ENCODE measurements at places on chromosomes 2 and 18.

DNA sequence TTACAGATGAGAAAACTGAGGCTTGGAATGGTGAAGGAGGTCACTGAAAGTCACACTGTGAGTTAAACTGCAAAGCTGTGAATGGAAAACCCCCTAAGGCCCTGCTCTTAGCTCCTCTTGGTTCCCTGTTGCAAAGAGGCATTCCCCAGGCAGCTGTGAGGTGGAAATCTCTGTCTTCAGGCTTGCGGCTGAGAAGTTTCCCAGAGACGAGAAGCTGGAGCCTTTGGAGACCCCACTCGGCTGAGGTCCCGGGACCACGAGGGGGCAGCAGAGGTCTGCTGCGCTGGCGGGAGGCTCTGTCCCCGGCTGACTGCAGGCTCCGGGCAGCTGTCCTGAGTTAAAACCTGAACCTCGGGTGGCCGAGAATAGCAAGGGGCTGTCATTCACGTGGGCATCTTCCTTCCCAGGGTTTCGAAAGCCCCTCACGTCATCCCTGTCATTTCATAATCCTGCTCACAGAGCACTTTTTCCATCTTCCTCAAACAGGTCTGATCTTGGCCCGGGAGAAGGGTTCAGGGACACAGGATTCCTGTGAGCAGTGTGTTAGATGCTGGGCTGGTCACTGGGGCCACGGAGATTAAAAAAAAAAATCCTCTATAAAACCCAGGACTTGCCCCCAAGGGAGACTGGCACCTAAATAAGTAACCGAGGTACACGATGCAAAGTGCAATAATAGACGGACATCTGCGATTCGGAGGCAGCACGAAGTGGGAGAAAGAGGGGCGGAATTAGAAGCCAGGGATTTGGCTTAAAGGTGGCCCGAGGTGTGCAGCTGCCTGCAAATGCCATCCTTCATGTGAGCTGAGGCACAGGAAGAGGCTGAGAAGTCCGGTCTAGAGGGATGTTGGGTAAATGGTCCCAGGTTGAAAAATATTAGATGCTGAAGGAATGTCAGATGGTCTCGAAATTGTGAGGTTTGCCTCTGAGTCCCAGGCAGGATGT is 24.6 kb upstream of the ATOH8 start:
- DNase-seq = no peak

- DNase-seq = no peak
These were observed 104.2 kb upstream of the RND3 start for GRCh38 chr2:150591496-150592285.

GRCh38 chr2:167729911-167730310 is 517.5 kb downstream of the STK39 start:
- no peak for DNase-seq

DNA sequence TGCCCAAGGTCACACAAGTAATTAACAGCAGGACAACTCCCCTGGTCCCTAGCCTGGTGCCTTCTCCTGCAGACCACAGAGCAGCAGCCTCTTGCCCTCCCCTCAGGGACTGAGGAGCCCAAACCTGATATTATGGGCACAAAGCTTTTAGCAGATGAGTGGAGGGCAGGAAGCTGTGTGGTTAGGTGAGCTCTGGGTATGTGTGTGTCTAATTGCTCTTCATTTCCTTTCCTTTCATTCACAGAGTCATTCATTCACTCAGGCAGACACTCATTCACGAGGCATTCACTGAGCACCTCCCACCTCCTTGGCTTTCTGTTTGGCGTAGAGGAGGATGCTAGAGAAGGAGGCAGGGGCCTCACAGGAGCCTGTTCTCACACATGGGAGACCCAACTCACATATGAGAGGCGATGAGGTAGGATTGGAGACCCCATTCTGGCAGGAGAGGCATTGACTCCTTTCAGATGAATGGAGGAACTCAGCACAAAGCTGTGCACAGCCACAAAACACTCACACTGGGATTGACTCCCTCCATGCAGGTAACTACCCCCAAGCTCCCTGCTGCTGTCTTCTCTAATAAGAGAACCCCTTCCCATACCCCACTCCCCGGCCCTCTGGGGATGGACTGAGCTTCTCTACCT is 306.8 kb upstream of the SKOR2 start:
- no peak for DNase-seq

DNA sequence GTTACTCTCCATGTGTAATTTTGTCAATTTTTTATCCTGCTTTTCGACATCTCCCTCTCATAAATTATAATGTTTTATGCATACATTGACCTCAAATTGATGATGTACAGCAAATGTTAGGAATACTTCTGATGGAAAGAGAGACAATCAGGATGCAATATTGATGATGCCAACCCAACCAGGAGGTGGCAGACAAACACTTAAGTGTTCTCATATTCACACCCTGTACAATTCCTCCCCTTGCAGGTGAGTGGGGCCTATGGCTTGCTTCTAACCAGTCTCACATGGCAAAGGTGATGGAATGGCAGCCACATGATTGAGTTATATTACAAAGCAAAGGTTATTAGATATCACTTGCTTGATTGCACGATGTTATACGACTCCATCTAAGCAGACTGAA is 594.3 kb upstream of the REG3G start:
- no peak for DNase-seq

- DNase-seq = no peak
These were observed 74.6 kb downstream of the CLHC1 start for GRCh38 chr2:55157474-55157884.

DNA sequence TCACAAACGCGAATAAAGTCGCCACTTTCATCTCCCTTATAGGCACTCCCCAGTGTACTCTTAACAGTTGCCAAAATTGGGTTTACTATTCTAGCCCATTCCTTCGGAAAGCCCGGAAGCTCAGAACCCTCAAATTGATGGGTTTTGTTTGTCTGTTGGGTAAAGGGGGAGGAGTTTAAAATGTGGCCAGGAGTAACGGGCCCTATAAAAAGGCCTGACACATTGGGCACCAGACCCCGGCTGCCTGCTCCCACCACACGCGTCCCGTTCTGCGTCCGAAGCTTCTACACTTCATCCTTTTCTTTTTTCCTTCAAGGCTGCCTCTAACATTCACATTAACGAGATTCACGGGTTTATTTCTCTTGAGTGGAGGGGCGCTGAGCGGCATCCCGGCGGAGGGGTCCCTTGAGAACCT is 837 bp downstream of the NHEJ1 start:
- no peak for DNase-seq

GRCh38 chr2:212421556-212422334 is 116.9 kb downstream of the ERBB4 start:
- no peak for DNase-seq

- no peak for DNase-seq
These were observed 51.1 kb upstream of the SLC66A3 start for GRCh38 chr2:11103984-11104793.

DNA sequence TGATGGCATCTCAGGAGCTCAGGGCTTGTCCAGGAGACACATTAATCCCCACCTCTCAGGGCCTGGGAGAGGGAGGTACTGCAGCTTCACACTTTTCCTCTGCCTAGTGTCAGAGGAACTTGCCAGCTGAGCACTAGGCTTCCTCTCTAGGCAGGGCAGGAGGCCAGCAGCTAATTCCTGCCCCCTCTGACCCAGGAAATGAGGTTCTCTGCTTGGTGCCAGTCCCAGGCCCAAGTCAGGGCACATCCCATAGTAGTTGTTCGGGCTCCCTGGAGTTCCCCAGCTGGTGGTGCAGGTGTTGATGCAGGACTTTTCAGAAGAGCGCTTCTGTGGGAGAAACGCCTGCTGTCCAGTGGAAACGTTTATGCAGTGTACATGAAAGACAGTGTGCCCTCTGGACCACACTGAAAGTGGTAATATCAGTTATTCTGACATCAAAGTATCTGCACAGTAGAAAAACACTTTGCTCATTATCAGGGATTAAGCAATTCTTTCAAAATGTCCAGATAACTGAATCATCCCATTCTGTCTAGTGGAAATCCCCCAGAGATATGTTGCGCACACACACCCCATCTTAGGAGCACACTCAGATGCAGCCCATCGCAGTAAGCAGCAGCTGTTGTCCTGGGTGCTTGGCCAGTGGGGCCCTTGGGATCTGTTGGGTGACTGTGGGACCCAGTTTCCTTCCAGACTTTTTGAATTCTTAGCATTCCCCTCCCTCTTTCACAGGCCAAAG is 17.8 kb upstream of the SCLY start:
- DNase-seq = no peak

DNA sequence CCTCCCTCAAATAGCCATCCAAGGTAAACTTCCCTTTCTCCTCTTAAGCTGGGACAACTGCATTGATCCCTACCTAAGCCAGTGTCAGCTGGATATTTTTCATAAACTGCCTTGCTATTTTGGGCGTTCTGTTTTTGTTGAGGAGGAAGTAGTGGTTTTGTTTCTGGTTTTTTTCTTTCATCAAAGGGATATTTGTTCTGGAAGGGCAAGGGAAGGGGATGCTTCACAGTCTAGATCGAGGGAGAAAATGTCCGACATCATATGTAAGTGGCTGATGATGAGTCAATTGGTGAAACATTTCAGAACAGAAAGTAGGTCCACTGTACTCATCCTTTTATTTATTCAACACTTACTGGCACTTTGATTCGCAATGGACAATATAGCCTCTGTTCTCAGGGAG is 31.0 kb downstream of the TANC1 start:
- DNase-seq = no peak

DNA sequence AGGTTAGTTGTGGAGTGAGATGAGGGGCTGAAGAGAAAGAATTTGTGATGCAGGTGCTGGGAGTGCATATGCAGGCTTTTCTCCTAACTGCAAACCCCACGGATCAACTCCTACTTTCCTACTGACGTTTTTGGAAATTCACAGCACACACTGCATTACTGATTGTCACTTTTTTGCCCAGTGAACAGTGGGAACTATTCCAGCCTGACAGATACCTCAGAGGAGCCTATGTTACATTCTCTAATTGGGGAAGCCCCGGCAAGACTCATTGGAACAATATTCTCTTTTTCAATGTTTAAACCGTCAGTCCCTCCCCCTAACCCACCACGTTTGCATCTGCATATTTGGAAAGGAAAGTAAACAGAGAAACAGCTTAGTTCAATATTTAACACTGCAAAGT is 126.2 kb downstream of the DPP4 start:
- no peak for DNase-seq

GRCh38 chr2:42775186-42775585 is 11.3 kb upstream of the OXER1 start:
- DNase-seq = no peak

DNA sequence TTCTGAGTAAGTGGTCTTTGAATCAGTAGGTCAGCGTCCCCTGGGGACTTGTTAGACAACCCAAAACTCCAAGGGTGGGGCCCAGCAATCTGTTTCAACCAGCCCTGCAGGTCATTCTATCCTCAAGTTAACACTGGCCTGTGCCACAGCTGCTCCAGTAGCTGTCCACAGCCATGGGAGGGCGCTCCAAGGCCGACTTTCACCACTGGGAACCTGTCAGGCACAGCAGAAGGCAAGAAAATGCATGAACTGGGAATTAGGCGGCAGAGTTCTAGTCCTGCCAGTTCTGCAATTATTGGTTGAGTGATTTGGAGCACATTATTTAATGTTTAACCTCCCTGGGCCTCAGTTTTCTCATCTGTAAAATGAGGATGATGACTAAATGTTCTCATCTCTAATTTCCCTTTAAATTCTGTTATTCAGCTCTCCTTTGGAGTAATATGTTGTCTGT is 17.4 kb upstream of the MRPL33 start:
- DNase-seq = no peak

- no peak for DNase-seq
These were observed 99.8 kb downstream of the ALK start for GRCh38 chr2:29821591-29821990.

GRCh38 chr2:198701481-198701880 is 756.3 kb downstream of the SATB2 start:
- DNase-seq = no peak

GRCh38 chr2:194938066-194938465 is 719.0 kb upstream of the SLC39A10 start:
- no peak for DNase-seq

DNA sequence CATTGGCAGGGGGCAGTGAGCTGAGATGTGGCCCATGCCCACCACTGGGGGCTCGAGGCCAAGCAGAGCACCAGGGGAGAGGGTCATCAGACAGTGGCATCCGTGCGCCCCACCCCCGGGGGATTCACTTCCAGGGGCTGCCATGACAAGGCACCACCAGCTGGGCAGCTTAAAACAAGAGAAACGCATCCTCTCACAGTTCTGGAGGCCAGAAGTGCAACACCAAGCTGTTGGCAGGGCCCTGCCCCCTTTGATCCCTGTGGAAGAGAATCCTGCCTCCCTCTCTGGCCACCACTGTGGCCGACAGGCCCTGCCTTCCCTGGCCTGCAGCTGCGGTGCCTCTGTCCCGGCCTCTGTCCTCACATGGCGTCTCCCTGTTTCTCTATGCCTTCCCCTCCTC is 187.7 kb upstream of the ID2 start:
- no peak for DNase-seq

GRCh38 chr2:74009577-74009976 is 24.9 kb downstream of the TET3 start:
- DNase-seq = no peak

DNA sequence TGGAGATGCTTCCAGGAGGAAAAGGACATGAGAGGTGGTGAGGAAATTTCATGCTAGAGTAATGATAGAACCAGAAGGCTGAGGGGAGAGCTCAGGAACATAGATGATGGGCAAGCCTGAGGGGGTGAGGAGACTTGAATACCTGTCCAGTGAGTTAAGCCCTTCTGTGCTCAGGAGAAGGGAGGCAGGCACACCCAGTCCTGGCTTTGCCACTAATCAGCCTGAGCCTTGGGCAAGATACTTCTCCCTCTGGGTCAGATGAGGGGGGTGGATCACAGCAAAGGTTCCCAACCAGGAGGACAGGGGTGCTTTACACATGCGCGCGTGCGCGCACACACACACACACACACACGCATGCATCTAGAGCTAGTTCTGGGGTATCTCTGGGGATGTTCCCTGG is 151.6 kb upstream of the MSH6 start:
- no peak for DNase-seq

DNA sequence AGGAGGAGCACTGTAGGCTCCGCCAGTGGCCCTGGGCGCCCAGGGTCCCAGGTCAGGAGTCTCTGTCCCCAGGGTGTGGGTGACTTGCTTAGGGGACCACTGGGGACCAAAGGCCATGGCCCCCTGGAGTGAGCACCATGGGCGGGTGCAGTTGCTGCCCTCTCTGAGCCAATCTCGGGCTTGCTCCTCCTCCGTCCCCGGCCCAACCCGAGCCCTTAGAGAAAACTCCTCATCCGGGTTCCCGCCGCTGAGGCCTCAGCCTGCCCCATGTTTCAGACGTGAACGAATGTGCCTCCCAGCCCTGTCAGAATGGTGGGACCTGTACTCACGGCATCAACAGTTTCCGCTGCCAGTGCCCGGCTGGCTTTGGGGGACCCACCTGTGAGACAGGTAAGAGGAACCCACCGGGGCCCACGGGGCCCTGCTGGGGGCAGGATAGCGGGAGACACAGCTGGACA is 38.6 kb downstream of the SNED1 start:
- no peak for DNase-seq

Data from left renal pelvis (tissue), 4 donors.